CD4-positive, alpha-beta T cell treated with Interleukin-6 at 100 ng/mL for 8 hours (primary cell): ENCODE measurements at places on chromosomes 2 and 18.

DNA sequence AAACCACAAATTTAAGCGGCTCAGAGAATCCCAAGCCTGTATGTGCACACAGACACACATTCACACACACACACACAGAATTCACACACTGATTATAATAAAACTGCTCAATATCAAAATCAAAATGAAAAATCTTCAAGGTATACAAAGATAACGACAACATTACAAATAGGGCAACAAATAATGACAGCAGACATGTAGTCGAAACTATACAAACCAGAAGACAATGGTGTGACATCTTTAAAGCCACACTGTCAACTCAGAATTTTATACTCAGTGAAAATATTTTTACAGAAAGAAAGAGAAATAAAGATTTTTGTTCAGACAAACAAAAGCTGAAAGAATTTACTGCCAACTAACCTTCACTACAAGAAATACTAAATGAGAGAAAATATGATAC is 333.4 kb downstream of the INSIG2 start:
- no peak for DNase-seq

DNA sequence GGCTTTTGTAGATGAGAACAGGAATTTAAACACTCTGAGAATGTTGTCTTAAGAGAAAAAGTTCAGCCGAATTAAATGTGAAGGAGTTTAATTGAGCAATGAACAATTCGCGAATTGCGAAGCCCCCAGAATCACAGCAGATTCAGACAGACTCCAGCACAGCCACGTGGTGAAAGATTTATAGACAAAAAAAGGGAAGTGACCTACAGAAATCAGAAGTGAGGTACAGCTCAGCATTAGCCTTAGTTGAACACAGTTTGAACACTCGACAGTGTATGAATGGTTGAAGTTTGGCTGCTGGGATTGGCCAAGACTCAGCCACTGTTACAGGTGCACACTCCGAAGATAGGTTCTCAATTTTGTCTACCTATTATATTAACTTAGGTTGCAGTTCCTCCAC is 264.0 kb upstream of the CHST9 start:
- no peak for DNase-seq

DNA sequence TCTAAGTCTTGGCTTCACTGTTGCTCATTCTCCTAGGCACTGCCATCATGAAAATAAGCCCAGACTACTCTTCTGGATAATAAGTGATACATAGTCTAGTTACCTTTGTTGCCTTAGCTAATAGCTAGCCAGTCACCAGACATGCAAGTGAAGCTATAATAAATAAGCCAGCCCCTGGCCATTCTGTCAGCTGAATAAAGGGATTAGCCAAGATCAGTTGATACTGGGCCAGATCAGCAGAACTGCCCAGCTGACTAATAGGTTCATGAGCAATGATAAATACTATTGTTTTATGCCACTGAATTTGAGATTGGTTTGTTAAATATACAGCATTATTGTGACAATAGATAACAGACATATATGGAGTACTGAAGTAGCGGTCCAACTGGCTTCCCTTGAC is 8.0 kb upstream of the C2orf69 start:
- no peak for DNase-seq

- no peak for DNase-seq
Observed at GRCh38 chr2:237291138-237291792, 122.7 kb downstream of the COL6A3 start.

DNA sequence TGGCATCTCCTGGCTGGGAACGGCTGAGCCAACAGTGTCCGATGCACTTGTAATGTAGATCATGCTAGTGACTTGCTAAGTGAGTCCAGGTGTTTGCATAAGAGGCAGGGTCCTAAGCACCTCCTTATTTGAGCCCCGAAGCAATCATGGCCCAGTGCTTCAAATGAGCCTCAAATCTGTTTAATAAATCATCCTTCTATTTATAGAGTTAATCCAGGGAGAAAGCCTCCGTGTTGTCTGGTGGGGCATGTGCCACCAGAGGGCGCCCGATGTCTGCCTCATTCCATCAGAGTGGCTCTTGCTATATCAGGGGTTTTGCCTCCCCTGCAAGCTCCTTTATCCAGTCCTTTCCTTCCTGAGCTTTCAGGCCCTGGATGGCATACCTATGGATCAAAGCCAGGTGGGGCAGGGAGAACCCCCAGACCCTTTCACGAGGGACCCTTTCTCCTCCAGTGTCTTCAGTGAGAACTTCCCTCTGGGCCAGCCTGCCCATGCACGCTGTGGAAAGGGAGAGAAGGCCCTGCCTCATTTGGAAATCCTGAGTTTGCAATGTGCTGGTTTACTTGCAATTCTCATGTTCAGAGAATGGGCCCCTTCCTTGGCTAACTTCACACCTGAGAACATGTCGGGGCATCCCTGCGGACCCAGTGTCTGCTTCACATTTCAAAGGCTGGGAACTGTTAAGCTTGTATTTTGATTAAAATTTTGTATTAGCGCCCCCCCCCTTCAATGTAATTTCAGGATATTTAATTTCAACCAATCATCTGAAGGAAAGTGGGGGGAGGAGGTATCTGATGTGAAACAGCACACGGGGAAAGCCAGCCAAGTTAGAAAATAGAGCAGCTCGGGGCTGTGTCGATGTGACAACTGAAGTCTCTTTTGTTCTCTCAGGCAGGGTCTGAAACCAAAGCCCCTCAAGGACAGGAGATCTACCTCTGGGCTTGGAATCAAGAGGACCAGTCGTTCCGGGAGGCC is 39.7 kb downstream of the RDH14 start:
- peak; percentile 58 for DNase-seq

DNA sequence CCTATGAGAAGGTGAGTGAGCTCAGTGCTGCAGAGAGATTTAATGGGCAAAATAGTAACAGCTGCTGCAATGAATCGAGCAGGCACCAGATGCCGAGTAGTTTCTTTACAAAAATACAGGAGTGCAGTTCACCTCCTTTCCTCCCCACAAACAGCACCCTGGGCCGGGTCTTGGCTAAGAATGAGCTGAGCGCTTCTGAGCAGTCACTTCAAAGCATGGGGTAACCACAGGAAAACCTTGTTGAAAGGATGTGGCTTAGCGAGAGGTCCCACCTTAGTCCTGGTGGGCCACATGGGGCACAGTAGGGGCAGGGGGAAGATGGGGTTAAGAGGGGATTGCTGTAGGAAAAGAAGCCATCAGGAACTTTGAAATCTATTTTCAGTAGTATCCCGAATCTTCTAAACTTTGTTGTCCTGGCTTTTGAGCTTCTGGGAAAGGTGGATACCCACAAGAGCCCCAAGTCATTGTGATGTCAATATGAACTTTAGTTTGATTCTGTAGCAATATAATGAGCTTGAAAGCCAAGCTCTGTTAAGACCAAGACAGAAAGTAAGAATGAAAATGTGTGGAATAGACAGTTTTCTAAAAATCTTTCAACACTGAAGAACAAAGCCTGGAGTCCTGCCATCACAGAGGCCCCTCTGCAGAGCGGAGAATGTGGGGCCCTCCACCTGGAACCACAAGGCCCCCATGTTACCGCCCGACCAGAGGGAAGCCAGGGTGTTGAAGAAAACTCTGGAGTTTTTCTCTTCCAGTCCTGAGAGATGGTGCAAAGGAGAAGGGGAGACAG is 101.0 kb upstream of the ZNF236 start:
- peak; percentile 73 for DNase-seq

- DNase-seq: no peak
Observed at GRCh38 chr2:84052913-84053312, 406.2 kb downstream of the SUCLG1 start.

- DNase-seq: no peak
Observed at GRCh38 chr2:209976698-209977385, 25.6 kb upstream of the RPE start.

- no peak for DNase-seq
Observed at GRCh38 chr18:57885931-57886330, 82.8 kb upstream of the ATP8B1 start.

- no peak for DNase-seq
Observed at GRCh38 chr2:81196383-81196851, 891.9 kb upstream of the LRRTM1 start.

GRCh38 chr2:40102447-40102846 is 323.4 kb upstream of the THUMPD2 start:
- DNase-seq: no peak

DNA sequence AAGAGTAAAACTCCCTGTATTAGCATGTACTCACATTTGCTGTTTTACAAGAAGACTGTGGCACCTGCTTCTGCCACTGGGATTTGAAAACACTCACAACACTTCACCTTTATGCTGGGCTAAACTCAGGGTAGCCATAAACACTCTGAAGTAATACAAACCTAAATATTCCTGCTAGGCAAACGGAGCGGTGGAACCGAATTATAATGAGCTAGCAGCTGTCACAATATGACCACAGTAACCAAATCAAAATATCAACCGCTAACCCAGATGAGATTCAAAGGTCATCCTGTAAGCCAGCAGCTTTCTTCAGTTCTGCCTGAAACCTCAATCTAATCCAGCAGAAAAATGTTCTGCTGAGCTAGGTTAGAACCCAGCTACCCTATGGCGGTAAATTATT is 132.1 kb downstream of the TCF4 start:
- DNase-seq: no peak

- peak; percentile 43 for DNase-seq
Observed at GRCh38 chr2:134289225-134289624, 35.4 kb downstream of the MGAT5 start.

DNA sequence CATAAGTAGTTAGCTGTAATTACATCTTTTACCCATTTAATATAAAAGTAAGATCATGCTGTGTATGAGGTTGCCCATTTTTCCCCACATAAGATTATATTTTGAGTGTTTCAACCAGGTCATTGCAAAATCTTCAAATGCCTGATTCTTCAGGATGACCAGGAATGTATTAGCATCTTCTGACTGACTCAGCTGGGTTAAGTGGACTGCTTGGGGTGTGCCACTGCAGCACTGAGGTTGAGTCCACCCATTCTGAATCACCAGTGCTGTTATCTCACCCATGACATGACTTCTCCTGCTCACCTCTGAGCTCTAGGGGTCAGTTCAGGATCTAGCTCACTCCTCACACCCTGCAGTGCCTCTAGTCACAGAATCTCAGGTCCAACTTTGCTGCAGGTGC is 576.7 kb upstream of the ZEB2 start:
- no peak for DNase-seq

DNA sequence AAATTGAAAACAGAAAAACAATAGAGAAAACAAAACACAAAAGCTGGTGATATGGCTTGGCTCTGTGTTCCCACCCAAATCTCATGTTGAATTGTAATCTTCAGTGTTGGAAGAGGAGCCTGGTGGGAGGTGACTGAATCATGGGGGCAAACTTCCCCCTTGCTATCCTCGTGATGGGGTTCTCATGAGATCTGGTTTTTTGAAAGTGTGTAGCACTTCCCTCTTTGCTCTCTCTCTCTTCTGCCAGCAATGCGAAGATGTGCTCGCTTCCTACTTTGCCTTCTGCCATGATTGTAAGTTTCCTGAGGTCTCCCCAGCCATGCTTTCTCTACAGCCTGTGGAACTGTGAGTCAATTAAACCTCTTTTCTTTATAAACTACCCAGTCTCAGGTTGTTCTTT is 112.3 kb upstream of the UXS1 start:
- DNase-seq: no peak

DNA sequence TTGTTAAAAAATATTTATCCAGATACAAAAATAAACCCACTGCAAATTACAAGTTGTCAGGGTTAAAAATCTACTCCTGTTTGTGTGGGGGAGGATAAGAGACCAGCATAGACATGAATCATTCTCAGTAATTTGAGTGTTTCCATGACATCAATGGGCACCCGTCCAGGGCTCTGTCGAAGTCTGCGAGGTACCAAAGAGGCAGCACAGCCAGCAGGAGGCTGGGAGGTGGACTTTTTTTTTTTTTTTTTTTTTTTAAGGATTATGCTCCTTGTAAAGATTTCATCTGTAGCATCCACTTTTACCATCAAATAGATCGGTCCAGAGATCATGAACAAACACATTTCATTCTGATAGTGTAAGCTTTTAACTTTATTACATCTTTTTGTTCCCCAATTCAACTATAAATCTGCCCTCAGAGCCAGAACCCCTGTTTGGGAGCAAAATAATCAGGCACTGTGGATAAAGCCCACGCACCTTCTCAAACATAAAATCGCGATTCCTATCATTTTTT is 182.0 kb downstream of the TCF4 start:
- no peak for DNase-seq

DNA sequence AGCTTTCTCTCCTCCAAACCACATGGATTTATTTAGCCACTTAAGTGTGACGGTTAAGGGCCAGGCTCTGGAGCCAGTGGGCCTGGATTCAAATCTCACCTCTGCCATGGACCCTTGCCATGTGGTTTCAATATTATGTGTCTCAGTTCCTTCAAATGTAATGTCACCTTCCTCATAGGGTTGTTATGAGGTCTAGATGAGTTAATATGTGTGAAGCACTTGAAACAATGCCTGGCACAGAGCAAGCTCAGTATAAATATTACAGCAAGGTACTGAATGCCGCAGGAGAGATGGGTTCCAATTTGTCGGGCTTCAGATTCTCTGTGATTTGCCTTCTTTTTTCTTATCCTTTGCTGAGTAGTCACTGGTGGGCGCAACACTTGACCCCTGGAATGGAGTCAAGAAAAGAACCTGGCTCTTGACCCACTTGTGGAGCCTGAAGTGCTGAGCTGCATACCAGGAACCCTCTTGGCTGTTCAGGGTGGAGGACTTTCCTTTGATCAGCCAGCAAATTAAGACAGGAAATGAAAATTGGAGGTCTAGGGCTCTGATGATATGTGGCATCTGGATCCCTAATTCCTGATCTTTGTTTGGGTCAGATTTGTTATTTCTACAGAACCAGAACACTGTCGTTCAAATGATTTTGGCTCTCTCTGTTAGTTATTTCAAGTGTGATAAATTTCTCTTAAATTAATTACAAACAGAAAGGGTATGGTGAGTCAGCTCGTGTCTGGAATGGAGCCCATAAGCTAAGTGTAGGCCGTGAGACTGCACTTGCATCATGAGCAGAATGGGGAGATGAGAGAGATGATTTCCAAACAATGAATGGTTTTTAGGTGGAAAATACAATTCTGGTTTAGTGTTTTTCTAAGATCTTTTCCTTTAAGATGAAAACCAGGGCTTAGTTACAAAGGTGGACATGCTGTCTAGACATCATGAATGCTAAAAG is 293.0 kb downstream of the KCNS3 start:
- DNase-seq: no peak

DNA sequence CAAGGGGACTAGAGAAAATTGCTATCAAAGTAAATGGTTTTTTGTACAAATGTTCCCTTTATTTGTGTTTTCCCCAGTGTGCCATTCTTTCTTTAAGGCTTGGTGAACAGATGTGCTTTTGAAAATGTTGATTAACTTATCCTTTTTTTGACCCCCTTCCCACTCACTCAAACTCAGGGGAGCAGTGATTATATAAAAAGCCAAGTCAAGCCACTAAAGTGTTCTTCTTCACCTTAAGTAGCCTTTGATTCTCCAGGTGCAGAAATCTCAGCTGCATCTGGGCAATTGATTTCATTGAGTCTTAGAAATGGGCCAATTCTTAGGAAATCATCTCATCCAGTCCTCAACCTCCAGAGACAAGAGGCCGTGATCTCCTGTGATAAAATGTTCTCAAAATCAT is 107.6 kb downstream of the NRP2 start:
- DNase-seq: no peak
